ENCODE measurements at places on chromosomes 3 and 15.
A peak's percentile ranks its signal among the peaks of the same experiment; 100 is the strongest.

- DNase-seq, result no peak
Observed at GRCh38 chr15:100729461-100729860, 127.1 kb downstream of the ASB7 start.

DNA sequence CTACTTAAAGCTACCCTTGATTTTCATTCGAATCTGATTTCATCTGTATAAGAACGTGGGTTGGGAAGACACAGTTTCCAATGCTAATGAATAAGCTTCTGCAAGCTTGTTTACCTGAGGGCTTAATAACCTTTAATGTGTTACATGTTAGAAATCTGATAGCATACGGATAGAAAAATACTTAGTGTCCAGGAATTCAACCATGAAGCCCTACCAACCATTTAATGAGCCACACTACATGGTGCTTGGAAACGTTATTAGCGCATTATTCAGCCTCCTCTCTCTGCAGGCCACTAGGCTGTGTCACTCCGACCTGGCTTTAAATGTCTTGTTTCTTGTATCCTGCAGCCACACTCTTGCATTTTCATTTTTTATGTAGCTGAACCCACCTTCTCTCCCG lies 1.6 kb downstream of the FAM81A start:
- DNase-seq, result no peak

- DNase-seq, result no peak
Observed at GRCh38 chr15:55992769-55993110, 672 bp downstream of the NEDD4 start.

GRCh38 chr3:50405249-50405648 lies 45.9 kb upstream of the TMEM115 start:
- no peak for DNase-seq

DNA sequence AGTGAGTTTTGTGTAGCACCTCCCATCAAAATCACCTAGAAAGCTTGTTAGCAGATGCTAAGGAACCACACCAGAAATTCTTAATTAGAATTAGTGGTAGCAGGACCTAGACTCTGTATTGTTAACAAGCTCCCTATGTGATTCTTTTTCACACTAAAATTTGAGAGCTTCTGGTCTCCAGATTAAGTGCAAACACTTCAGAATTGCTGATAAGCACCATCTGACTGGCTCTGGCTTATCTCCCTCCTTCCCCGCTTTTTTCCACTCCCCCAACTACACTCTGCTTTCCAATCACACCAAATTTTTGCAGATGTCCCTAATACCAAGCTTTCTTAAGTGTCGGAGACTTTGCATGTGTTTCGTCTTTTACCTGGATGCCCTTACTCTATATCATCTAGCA lies 410.1 kb upstream of the DPH6 start:
- no peak for DNase-seq

DNA sequence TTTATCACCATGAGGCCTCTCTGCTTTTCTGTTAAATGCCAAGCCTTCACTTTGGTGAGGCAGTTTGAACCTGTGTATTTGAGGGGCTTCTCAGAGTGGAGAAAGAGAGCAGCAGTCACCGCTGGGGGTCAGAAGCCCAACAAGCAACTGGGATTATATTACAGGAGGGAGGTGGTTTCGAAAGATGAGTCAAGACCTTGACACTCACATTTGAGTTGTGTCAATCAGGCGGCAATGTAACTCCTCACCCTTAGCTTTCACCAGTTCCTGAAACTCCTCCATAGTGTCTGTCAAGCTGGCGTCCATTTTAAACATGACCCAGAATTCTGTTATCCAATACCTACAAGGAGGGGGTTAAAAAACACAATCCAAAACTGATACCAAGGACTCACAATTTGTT lies 46.5 kb downstream of the RASGRP1 start:
- no peak for DNase-seq

DNA sequence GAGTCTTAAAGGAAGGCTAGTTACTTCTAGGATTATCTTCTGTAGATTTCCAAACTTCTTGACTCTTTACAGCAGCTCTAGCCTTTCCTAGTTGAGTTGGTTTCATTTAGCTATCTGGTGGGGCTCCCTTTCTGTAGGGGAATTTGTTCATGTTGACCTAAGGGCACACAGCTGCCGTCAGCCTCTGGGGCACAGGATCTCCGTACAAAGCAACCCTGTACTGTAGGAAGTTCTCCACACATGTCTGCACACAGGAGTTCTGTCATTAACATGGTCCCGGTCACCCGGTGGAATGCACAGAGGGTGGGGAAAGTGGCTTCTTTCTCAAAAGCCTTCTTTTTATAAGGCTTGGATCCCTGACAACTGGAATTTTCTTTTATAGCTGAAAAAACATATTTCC lies 88.7 kb upstream of the TNIK start:
- peak; percentile 66 for DNase-seq

DNA sequence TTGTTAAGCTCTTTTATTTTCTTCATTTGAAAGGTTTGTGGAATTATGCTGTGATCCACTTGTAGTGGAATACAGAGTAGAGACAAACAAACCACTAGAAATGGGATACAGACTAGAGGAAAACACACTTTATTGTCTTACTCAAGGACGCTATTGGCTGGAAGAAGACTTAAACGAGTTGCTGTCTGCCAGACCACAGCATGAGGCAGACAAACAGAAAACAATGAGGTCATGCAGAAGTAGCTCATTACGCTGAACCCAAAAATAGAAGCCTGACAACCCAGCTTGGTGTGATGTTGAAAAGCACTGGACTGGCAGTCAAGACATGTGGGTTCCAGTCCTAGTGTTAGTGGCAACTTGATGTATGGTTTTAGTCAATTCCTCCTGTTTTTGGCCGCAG lies 62.4 kb upstream of the P3H2 start:
- no peak for DNase-seq

- DNase-seq, result no peak
Observed at GRCh38 chr3:63047068-63047467, 171.9 kb upstream of the CADPS start.

DNA sequence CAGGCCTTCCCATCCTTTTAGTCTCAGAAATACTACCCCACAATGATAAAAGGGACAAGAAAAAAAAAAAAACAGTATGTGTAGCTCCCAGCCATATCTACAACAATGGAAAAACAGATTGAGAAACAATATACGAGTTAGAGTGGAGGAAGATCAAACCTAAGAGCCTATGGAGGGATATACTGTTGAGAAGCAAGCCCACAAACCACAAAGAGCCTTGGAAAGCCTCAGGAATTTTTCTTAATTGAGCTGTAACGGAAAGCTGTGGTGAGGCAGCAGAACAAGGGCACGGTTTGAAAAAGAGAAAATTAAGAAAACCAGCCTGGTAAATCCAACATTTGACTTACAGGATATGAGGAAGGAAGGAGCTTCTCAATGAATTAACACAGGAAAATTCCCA lies 21.4 kb downstream of the KPNA1 start:
- no peak for DNase-seq

GRCh38 chr15:75238150-75238549 lies 20.0 kb upstream of the GOLGA6C start:
- no peak for DNase-seq

- no peak for DNase-seq
Observed at GRCh38 chr3:105260385-105260784, 106.3 kb upstream of the ALCAM start.

GRCh38 chr3:142857056-142857455 lies 31.8 kb downstream of the PCOLCE2 start:
- DNase-seq, result no peak

- DNase-seq, result no peak
Observed at GRCh38 chr3:2568156-2568555, 469.5 kb downstream of the CNTN4 start.

- DNase-seq, result no peak
Observed at GRCh38 chr3:48248095-48248850, 7.4 kb downstream of the ZNF589 start.

GRCh38 chr3:61090389-61091169 lies 160.7 kb downstream of the FHIT start:
- DNase-seq, result no peak

DNA sequence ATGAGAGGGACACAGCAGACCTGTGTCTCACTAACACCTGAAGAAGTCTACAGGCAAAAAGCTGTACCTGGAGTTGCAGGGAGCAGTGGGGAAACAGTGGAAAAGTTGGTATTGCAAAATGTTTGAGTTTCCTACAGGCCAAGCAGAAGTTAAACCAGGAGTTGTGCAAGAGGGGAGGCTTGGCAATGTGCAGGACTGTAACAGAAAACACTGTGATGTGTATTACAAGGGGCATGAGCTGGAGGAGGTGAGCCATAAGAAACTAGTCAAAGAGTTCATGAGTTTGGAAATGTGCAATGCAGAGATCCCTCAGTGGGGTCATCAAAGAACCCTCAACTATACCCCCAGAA lies 47.1 kb upstream of the SERPINI2 start:
- DNase-seq, result peak; percentile 40

DNA sequence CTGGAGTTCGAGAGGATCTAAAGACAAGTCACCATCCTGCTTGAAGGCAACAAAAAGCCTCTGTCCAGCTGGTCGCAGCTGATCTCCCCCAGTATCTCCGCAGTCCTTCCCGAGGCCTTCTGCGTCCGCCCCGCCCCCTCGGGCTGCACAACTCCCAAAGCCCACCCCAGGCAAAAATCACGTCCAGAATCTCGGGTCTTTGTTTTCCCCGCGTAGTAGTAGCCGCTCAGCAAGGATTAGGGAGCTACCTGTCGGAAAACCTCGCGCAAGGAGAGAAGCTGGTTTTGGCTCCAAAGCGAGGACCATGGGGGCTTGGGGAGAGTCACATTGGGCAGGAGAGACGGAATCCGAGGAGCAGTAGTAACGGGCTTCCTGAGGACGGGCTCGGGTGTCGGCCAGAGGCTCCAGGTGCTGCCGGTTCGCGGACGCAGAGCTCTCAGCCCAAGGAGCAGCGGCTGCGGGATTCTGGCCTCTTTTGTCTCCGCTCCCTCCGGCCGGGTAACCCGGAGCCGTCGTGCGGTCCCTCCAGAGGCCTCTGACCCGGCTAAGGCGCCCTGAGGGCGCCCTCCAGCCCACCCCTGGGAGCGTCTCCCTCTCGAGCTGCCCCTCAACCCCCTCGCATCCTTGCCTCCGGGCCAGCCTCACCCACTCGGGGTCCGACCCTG lies 401 bp downstream of the ZSCAN29 start:
- DNase-seq, result no peak

GRCh38 chr3:36434687-36435426 lies 54.6 kb downstream of the STAC start:
- DNase-seq, result no peak

- DNase-seq, result no peak
Observed at GRCh38 chr3:107216711-107217110, 160.5 kb upstream of the CCDC54 start.

DNA sequence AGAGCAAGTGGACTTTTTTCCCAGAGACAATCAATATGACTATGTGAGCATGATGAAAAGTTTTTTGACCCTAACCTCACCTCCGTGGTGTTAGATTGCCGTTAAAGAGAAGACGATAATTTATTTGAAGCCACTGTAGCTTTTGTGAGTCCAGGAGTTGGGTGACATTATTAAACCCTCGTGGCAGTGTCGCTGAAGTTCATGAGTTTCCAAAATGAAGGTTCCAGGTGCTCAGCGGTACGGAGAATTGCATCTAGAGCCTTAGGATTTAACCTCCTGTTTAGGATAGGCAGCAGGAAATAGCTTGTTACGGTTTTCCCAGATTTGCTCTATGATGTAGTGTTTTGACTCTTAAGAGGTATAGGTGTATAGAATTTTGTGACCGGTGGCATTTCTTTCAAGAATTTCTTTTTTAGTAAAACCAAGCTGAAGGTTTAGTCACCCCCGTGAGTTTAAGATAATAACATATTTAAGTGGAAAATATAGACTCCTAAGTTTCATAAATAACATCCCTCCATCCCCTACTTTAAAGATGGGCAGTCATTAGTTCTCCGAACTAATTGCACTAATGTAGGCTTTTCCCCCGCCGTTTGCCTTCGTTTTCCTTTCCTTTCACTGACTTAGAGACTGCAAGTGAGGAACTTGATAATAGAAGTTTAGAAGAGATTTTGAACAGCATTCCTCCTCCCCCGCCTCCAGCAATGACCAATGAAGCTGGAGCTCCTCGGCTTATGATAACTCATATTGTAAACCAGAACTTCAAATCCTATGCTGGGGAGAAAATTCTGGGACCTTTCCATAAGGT lies 2.0 kb downstream of the SMC4 start:
- DNase-seq, result no peak

DNA sequence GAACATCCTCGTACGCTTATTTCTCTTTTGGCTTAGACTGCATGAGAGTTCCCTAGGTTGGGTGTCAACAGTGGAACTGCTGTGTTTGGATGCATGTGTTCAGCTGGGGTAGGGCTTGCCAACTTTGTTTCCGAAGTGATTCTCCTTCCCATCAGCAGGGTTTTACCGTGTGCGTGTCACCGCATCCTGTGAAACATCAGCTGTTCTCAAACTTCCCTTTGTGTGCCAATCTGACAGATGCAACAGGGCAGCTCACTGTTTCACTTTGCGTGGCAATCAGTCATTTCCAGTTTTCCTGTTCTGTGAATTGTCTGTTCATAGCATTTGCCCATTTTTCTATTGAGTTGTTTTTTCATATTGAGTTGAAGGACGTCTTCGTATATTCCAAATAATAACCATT lies 218.8 kb downstream of the VPS13C start:
- DNase-seq, result no peak

DNA sequence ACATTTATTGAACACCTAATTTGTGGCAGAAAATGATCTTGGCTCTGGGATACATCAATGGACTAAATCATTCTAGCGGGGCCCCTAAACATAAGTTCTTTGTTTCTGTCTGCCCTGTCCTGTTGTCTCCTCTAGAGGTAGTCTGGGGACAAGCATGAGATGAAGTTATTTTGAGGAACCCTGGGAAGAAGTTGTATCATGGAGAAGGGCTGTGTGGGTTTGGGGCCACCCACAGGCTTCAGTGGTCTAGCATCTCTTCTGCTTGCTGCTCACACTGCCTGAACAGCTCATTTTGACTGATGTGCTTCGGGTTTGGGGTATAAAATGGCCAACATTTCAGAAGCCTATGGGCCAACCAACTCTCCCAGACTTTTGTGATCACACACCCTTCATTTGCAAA lies 50.3 kb upstream of the OSBPL11 start:
- DNase-seq, result no peak

DNA sequence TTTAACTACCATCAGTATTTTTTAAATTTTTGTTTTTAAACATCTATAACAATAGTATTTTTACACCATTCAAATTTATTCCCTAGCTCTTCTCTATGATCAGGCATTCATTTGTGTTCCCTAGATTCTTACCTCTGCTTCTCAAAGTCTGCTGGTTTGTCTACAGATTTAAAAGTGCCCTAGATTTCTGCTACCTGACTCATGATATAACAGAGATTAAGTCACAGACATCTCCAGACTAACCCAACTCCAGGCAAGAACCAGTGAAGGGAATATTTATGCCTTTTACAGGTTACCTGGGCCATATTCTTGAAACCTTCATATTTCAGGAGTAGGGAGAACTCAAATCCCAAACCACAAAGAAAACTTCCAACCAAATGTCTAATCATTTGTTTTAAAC lies 38.8 kb downstream of the ADAM10 start:
- DNase-seq, result no peak

- no peak for DNase-seq
Observed at GRCh38 chr3:170726976-170727661, 141.2 kb upstream of the SLC7A14 start.

Measured in sciatic nerve (tissue), 2 donors.